Activated T-cell treated with anti-CD3 and anti-CD28 coated beads, Interleukin-2, amount 50 U/mL, for 48 hours (primary cell): ENCODE measurements at places on chromosomes 16 and 17.

DNA sequence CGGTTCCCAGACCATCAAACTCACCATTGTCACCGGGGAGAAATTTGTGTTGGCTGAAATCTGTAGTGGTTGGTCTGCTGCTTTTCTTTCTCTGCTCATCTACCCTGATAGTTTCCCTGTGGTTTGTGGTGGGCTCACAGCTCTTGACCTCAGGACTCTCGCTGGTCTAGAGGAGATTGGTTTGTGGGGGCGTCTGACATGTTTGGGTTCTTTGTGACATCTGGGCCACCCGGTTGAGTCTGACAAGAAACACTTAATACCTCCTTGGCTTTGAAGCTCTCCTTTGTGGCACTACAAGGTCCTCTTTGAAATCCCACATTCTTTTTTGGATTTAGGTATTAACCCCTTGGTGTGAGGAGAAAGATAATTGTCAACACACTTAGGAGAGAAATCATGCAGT lies 662.0 kb downstream of the WWOX start:
- peak; percentile 65 for DNase-seq

GRCh38 chr16:2160915-2161551 lies 5.5 kb downstream of the TRAF7 start:
- no peak for DNase-seq

- DNase-seq, result no peak
Observed at GRCh38 chr17:61394630-61395408, 4.8 kb upstream of the TBX2 start.

DNA sequence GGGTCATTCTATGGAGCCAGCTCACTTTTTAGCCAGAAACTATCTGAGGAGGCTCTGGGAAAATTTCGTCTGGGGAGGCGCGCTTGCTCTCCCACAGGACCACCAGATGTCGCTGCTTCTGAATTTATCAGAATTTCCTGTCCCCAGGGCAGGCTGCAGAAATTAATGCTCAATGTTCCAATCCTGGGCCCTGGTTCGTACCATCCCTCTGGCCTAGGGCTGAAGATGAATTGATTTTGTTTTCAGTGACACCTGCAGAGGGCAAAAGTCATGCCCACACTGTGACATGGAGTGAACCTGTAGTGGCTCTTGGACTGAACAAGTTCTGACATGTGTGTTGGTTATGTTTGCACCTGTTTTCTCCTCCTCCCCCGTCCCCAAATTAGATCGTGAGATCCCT lies 482.6 kb downstream of the NPIPA7 start:
- DNase-seq, result peak; percentile 63

DNA sequence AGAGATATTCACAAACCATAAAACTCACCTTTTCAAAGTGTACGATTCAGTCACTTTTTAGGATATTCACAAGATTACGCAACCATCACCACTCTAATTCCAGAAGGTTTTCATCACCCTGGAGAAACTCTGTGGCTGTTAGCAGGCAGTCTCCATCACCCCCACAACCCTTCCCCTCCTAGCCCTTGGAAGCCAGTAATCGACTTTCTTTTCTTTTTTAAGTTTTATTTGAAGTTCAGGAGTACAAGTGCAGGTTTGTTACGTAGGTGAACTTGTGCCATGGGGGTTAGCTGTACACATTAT lies 363.5 kb downstream of the CPPED1 start:
- no peak for DNase-seq

- DNase-seq, result no peak
Observed at GRCh38 chr16:73220836-73221235, 172.9 kb upstream of the ZFHX3 start.

GRCh38 chr17:81150377-81151077 lies 14.8 kb upstream of the PVALEF start:
- DNase-seq, result no peak

DNA sequence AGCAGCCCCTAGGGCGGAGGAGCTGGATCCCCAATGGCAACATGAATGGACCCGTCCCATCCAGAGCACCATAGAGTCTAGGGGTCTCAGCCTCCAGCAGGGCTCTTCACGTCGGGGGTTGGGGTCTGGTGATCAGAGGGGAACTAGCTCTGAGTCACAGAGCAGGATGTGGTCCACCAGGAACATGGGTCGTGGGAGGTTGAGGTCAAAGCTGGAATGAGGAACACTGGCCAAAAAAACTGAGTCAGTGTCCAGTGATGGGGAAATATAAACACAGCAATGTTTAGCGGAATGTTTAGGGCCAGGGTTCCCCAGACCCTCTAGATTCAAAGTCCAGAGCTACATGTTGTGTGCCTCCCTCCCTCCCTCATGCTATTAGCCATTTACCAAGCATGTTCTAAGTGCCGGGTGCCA lies 79.1 kb upstream of the C16orf82 start:
- no peak for DNase-seq
